ENCODE measurements at places on chromosomes 13 and 19.
A peak's percentile ranks its signal among the peaks of the same experiment; 100 is the strongest.

DNA sequence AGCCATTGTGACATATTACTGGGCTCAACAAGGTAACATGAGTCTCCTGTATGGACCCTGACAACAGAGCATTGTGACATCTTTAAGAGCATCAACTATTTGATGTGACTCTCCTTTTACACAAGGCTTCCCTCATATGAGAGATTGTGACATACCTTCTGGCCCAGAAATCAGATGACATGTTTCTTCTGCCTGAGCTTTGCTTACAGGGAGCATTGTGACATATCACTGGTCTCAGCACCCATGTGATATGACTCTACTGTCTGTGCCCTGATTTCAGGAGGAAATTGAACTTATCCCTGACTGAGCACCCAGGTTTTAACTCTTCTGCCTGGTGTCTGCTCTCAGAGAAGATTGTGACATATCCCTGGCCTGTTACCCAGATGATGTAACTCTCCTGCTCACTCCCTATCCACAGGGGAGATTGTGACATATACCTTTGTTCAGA, 15.9 kb upstream of the ZNF681 start:
- DNase-seq, result no peak

DNA sequence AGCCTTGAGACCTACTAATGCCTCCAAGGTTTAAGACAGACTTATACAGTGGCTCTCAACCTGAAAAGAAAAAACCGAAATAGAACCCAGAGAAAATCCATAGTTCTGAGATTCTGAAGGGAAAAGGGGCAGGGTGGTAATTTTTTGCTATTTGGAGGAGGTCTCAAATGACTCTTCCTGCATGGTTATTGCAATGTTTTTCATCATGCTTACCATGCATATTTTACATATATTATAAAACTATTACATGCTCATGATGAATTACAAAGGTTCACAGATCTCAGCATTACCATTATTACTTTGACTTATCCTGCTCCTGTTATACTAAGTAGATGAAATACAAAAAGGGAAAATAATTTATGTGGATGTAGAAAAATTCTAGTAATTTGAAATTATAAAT, 47.6 kb downstream of the N4BP2L2 start:
- DNase-seq, result no peak

DNA sequence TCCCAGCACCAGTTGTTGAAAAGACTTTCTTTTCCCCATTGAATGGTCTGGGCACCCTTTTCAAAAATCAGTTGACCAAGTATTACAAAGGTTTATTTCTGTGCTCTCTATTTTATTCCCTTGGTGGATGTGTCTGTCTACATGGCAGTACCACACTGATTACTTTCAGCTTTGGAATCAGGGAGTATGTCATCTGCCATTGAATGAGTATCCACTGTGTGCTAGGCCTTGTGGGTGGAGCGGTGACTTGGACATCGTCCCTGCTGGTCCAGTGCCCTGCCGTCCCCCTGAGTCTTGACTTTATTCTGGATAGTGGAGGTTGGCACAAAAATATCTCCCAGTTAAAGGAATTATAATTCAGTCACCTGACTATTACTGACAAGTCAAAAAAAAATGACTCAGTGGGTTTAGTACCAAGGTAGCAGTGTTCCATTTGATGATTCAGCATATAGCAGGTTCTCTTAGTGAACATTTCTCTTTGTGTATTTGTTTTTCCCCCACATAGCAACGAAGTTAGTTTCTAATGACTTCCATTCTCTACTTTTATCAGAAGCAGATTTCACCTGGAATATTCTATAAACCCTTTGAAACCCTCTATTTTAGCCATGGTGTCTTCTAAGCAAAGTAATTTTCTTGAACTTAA, 3.9 kb downstream of the UPF3A start:
- no peak for DNase-seq

GRCh38 chr13:26677156-26677555, 83.4 kb downstream of the GPR12 start:
- DNase-seq, result no peak

- no peak for DNase-seq
Observed at GRCh38 chr13:39565036-39565949, 37.7 kb downstream of the LHFPL6 start.

- no peak for DNase-seq
Observed at GRCh38 chr19:19321141-19321577, 530 bp downstream of the MAU2 start.

- DNase-seq, result peak; percentile 77
Observed at GRCh38 chr19:46661735-46662592, 982 bp upstream of the DACT3 start.

DNA sequence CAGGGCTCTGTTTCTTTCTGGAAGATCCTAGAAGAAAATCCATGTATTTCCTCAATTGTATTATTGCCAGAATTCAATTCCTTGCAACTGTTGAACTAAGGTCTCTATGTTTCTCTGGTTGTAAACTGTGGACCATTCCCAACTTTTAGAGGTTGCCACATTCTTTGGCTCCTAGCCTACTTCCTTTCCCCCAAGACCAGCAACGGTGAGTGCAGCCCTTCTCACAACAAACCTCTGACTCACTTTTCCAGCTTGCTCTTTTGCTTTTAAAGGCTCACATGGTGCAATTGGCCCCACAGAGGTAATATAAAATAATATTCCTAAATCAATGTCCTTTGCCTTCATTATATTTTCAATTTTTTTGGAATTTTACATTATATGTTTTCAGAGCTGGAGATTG, 371.3 kb downstream of the SLITRK5 start:
- no peak for DNase-seq

GRCh38 chr13:99308471-99309087, 1.4 kb upstream of the GPR183 start:
- DNase-seq, result no peak

DNA sequence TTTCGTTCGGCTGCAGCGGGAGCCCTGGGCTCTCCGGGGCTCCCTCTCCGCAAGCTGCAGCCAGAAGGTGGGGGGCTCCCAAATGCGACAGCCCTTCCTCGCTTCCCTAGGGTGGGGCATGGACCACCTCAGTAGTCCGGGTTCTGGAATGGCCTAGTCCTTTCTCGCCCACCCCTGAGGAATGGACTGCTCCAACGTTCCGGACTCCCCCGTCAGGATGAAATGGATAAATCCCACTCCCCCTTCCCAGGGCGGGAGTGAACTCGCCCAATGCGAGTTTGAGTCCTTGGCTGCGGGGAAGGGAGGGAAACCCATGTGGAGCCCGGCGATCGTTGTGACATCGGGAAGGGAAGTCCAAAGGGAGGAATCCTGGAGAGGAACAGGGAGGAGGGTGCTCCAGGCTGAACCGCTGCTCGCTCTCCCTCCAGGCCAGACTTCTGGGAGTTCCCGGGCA, 5.5 kb downstream of the HRC start:
- no peak for DNase-seq

- DNase-seq, result no peak
Observed at GRCh38 chr13:26457212-26457611, 100.3 kb upstream of the WASF3 start.

DNA sequence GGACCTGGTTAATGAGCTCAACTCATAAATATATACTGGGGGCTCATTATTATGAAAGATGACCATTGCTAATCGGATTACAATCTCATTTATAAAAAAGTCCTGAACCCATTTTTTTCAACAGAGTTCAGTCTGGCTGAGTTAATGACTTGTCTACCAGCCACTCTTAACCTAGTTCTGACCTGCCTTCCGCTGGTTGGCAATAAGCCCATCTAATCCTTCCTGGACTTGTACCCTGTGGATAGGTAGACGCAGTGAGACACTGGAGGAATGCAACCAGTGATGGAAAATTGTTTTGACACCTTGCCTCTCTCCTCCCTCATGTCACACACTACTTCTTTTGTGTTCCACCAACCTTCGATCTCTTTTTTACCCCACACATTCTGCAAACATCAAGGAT, 279.9 kb downstream of the FOXO1 start:
- DNase-seq, result no peak

GRCh38 chr19:9848060-9848459, 12.9 kb downstream of the PIN1 start:
- peak; percentile 39 for DNase-seq

All from activated naive CD8-positive, alpha-beta T cell treated with anti-CD3 and anti-CD28 coated beads, Interleukin-2, amount 50 U/mL, for 24 hours (primary cell).